SJSA1 (cell line): ENCODE measurements at places on chromosomes 5 and 9.

DNA sequence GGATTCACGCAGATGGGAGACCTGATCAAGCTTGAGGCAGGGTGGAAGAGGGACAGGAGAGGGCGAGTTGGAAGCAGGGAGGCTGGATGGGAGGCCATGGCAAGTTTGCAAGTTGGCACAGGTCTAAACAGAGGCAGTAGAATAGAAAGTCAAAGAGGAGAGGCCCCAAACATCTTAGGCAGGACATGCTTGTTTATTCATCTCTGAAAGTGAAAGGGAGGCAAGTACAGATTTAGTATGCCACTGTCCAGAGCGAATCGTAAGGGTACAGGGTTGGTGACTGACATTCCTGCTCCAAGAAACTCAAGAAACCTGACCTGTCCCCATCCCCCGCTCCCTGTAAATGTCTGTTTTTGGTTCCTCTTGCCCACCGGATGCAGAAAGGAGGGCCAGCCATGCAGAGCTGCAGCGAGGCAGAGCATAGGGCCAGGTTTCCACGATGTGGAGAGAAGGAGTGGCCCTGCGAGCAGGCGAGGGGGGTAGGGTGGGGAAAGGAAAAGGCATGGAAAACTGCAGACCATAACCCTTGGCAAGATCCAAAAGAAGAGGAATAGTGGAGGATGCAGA is 96.2 kb upstream of the BOD1 start:
- no peak overlapping the region for H3K4me3 ChIP-seq
- no peaks in the 10 kb centered on the region for H3K36me3 ChIP-seq
- DNase-seq: no peak
- no peaks in the 10 kb centered on the region for H3K27me3 ChIP-seq
- H3K27ac ChIP-seq: no peak overlapping the region

DNA sequence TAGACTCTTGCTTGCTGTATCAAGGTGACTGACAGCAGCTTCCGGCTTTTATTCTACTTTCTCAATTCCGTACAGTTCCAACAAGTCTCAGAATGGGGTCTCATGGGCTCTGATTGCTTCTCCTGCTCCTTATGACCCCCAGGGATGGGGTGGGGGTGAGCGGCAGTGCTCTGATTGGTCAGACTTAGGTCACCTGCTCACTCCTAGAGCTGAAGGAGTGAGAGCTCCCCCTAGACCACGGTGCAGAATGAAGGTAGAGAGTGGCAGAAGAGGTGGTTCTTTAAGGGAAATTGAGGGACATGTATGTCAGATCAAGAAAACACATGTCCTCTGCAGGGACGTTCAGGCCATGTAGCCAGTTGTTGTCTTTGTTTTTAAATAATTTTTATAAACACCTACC is 115.2 kb downstream of the C9orf152 start:
- no peak for DNase-seq
- H3K4me3 ChIP-seq: no peak overlapping the region
- peaks cover 35% of the 10 kb centered on the region for H3K4me1 ChIP-seq
- no peak overlapping the region for H3K27ac ChIP-seq
- peaks cover 12% of the 10 kb centered on the region for H3K36me3 ChIP-seq

DNA sequence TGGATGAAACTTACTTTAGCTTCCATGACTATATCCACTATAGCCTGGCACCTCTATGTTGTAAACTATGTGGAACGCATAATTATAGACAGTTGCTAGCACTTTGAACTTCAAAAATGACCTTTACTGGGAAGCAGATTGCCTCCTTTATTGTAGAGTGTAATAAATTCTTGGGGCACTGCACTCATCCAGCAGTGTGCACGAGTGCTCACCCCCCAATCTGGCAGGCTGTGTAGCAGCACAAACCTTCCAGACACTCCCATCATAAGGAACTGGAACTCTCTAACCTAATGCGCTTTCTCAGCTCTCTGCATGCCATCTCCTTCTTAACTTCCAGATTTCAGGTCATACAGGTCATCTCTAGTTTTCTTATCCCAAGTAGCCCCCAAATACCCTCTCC is 1.5 kb upstream of the PDE6A start:
- H3K36me3 ChIP-seq: no peaks in the 10 kb centered on the region
- no peak for DNase-seq
- no peak overlapping the region for H3K27ac ChIP-seq
- no peaks in the 10 kb centered on the region for H3K27me3 ChIP-seq
- no peak overlapping the region for H3K4me3 ChIP-seq
- H3K4me1 ChIP-seq: no peaks in the 10 kb centered on the region

DNA sequence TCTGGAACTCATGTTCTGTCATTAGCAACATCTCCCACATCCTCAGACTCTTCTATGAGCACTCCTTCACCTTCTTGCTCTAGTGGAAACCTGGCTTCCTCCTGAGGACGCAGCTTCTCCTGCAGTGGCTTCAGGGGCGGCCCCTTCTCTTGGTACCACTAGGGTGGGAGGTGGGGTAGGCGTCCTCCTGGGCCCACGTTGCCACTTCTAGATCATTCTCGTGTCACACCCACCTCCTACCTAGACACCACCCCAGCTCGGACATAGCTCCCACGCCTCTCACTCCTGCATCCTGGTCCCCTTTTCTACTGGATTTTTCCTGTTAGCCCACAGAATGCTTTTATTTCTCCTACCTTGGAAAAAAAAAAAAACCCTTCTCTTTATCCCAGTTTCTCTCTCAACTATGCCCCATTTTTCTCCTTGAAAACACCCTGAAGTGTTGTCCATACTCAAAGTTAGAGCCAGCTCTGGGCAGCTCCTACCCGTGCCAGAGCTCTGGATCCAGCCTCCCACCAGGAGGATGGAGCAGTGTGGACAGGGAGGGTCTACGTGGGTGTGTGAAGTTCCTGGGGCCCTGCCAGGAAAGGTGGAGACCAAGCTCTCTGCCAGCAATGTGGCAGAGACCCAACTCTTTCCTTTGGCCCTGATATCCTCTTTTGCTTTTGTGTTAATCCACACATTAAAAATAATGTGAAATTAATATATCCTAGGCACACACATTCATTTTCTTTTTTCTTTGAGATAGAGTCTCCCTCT is 179.2 kb downstream of the HSPA4 start:
- H3K4me3 ChIP-seq: no peak overlapping the region
- H3K27me3 ChIP-seq: no peaks in the 10 kb centered on the region
- H3K36me3 ChIP-seq: no peaks in the 10 kb centered on the region
- peak overlapping the region; percentile 80 for H3K27ac ChIP-seq
- H3K4me1 ChIP-seq: peaks cover 60% of the 10 kb centered on the region

- no peak for DNase-seq
- no peaks in the 10 kb centered on the region for H3K36me3 ChIP-seq
- no peaks in the 10 kb centered on the region for H3K4me1 ChIP-seq
- H3K4me3 ChIP-seq: no peak overlapping the region
Observed at GRCh38 chr5:151569132-151570046, 21.7 kb downstream of the FAT2 start.

GRCh38 chr5:135405082-135405481 is 6.1 kb upstream of the MACROH2A1 start:
- peaks cover 6% of the 10 kb centered on the region for H3K27me3 ChIP-seq
- no peaks in the 10 kb centered on the region for H3K4me1 ChIP-seq
- H3K4me3 ChIP-seq: no peak overlapping the region
- H3K27ac ChIP-seq: no peak overlapping the region
- no peaks in the 10 kb centered on the region for H3K36me3 ChIP-seq
- DNase-seq: no peak

DNA sequence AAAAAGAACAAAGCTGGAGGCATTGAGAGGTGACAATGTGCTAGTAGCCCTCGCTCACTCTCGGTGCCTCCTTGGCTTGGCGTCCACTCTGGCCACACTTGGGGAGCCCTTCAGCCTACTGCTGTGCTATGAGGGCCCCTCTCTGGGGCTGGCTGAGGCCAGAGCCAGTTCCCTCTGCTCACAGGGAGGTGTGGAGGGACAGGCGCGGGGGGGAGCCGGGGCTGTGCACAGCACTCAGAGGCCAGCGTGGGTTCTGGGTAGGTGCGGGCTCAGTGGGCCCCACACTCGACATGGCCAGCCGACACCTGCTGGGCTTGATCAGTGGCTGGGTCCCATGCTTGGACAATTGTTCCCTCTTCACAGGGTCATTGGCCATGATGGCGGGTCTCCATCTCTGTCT is 202.5 kb upstream of the GRAMD2B start:
- H3K27me3 ChIP-seq: no peaks in the 10 kb centered on the region
- H3K4me1 ChIP-seq: no peaks in the 10 kb centered on the region
- no peak for DNase-seq
- H3K36me3 ChIP-seq: no peaks in the 10 kb centered on the region
- no peak overlapping the region for H3K4me3 ChIP-seq

DNA sequence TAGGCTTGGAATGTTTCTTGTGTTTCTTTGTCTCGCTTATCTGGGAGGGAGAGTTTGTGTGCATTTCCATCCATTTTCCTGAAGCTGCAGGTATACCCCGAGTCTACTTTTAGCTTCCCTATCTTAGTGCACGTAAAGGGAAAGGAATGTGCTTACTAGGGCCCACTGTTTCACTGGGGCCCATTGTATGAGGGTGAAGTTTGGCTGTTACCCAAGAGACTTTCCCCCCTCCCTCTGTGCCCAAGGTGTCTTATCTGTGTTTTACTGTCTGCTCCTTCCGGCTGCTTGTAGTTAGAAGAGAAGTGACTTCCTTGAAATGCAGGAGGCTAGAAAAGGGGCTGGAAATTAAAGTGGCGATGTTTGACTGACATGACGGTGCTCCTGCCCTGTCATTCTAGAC is 12.1 kb upstream of the BTNL3 start:
- H3K27ac ChIP-seq: no peak overlapping the region
- no peak overlapping the region for H3K4me3 ChIP-seq
- H3K27me3 ChIP-seq: peaks cover 16% of the 10 kb centered on the region
- H3K4me1 ChIP-seq: no peaks in the 10 kb centered on the region
- DNase-seq: no peak

- peaks cover 7% of the 10 kb centered on the region for H3K4me1 ChIP-seq
- no peak for DNase-seq
- no peaks in the 10 kb centered on the region for H3K27me3 ChIP-seq
Observed at GRCh38 chr9:14417237-14417636, 103.3 kb upstream of the NFIB start.

- no peak overlapping the region for H3K4me3 ChIP-seq
- no peaks in the 10 kb centered on the region for H3K36me3 ChIP-seq
- no peaks in the 10 kb centered on the region for H3K4me1 ChIP-seq
- DNase-seq: no peak
Observed at GRCh38 chr5:2165203-2165602, 282.5 kb upstream of the IRX4 start.

- DNase-seq: no peak
- H3K4me3 ChIP-seq: no peak overlapping the region
- peaks cover 15% of the 10 kb centered on the region for H3K27me3 ChIP-seq
- peaks cover 20% of the 10 kb centered on the region for H3K4me1 ChIP-seq
- no peaks in the 10 kb centered on the region for H3K36me3 ChIP-seq
Observed at GRCh38 chr5:181170237-181170825, 22.9 kb downstream of the OR2V2 start.

GRCh38 chr5:27392716-27393115 is 354.3 kb upstream of the CDH9 start:
- H3K4me3 ChIP-seq: no peak overlapping the region
- no peaks in the 10 kb centered on the region for H3K36me3 ChIP-seq
- H3K4me1 ChIP-seq: no peaks in the 10 kb centered on the region
- DNase-seq: no peak
- H3K27ac ChIP-seq: no peak overlapping the region

DNA sequence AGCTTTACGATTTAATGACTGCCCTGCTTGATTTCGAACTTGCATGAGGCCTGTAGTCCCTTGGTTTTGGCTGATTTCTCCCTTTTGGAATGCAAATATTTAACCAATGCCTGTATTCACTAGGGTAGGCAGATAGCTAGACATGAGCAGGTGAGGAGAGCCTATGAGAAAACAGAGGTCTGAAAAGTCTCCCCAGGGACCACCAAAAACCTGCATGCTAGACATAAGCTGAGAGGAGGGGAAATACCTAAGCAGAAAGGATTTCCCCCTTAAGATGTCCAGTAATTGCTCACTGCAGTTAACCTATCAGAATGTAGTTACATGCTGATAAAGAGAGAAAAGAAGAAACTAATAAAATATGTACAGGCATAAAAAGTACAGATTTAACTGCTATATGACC is 667.4 kb upstream of the SEMA6A start:
- no peak overlapping the region for H3K4me3 ChIP-seq
- H3K4me1 ChIP-seq: no peaks in the 10 kb centered on the region
- no peak overlapping the region for H3K27ac ChIP-seq
- H3K36me3 ChIP-seq: no peaks in the 10 kb centered on the region
- no peak for DNase-seq

- no peak for DNase-seq
- H3K4me1 ChIP-seq: peaks cover 8% of the 10 kb centered on the region
- peaks cover 81% of the 10 kb centered on the region for H3K27me3 ChIP-seq
Observed at GRCh38 chr5:139850423-139851016, 54.9 kb downstream of the PSD2 start.

DNA sequence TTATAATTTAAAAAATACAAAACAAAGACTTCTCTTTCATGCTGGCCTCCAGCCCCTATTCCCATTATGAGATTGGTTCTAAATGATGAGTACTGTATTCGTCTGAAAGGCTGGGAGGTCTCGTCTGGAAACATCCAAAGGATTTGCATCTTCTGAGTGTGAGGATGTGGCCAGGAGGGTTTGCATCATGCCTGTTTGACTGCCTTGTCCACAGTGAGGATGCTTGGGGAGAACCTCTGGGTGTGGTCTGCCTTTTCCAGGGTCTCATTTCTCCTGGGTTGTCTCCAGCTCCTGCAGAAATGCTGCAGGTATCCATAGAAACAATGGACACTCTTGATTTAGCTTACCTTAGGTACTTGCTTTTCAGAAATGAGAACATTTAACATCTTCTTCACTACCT is 26.4 kb upstream of the CXCL14 start:
- H3K27me3 ChIP-seq: no peaks in the 10 kb centered on the region; the same call in 1 of the 2 replicates
- no peak overlapping the region for H3K27ac ChIP-seq
- DNase-seq: no peak

DNA sequence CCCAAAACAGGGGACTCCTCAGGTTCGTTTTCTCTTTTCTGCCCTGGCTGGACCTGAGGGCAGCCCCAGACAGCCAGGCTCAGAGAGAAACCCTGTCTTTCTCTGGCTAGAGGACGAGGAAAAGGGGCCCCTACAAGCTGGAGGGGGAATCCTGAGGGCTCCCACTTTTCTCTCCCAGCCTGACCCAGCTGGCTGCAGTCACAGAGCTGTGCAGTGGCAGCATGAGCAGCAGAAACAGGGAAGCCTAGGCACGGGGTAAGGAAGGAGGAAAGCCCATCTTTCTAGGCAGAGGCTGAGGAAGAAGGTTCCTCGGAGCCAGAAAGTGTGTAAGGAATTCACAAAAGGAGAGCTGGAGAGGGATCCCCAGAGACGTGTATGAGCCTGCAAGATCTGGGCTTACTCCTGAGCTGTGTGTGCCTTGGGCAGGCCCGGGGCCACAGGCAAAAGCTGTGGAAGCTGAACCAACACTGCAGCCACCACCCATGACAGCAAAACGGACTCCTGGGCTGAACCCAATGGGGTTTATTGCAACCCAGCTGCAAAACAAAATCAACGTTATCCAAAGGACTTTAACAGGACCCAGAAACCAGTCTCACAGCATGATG is 16.2 kb downstream of the CAMSAP1 start:
- no peaks in the 10 kb centered on the region for H3K36me3 ChIP-seq
- H3K27ac ChIP-seq: no peak overlapping the region

- H3K27ac ChIP-seq: no peak overlapping the region
- H3K4me1 ChIP-seq: no peaks in the 10 kb centered on the region
- no peaks in the 10 kb centered on the region for H3K36me3 ChIP-seq
- no peak overlapping the region for H3K4me3 ChIP-seq
- H3K27me3 ChIP-seq: peaks cover 13% of the 10 kb centered on the region
Observed at GRCh38 chr5:112279082-112279481, 140.0 kb downstream of the EPB41L4A start.
